Fibroblast of lung (primary cell): ENCODE measurements at places on chromosomes 3 and 15. TPM values are rescaled to one million over a fixed set of nuclear protein-coding genes. Genes with fewer than 3 reads are reported as not detected.
A peak's percentile ranks its signal among the peaks of the same experiment; 100 is the strongest.

CCDC13 gene
- total RNA-seq = 0.51 and 0.66 TPM in 2 replicates

IL5RA gene
- total RNA-seq = not detected in 2 replicates

CNTN4 gene
- 0.17 and 0.51 TPM in 2 replicates for total RNA-seq

DNA sequence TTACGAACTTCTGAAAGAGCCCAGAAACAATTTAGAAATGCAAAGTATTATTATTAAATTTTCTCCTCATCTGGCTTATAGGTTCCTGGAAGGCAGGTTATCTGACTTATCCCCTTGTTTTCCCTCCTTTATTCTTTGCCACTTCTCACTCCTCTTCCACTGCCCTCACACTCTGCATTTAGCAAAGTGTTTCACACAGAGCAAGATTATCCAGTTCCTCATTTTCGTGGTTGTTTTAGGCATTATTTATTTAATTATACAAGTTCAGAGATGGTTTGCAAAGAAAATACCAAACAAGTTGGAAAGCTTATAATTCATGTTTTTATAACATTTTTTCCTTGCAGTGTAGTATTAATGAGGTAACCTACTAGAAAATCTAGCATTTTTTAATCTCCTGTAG is 544.9 kb downstream of the NSUN3 start:
- no peak for DNase-seq

DNA sequence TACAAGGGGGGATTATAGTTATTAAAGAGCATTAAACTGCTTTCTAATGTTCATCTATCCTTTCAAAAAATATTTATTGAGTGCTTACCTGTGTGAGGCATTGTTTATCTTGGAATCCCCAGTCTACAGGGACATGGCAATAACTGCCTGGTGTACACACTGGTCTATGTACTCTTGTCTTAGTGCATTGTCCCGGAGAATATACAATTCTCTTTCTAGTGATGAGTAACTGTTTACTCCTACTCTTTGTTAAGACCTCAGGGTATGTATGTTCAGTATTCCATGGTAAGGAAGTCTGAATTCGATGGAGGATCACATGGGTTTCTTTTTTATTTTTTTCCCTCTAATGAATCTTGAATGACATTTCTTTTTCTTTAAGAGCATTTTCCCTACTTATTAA is 772.4 kb upstream of the NR2F2 start:
- DNase-seq = peak; percentile 37

GRCh38 chr3:16455001-16455400 is 58.5 kb downstream of the RFTN1 start:
- DNase-seq = peak; percentile 43
